Tibial nerve (tissue), 4 donors: ENCODE measurements at places on chromosomes 4 and X.

DNA sequence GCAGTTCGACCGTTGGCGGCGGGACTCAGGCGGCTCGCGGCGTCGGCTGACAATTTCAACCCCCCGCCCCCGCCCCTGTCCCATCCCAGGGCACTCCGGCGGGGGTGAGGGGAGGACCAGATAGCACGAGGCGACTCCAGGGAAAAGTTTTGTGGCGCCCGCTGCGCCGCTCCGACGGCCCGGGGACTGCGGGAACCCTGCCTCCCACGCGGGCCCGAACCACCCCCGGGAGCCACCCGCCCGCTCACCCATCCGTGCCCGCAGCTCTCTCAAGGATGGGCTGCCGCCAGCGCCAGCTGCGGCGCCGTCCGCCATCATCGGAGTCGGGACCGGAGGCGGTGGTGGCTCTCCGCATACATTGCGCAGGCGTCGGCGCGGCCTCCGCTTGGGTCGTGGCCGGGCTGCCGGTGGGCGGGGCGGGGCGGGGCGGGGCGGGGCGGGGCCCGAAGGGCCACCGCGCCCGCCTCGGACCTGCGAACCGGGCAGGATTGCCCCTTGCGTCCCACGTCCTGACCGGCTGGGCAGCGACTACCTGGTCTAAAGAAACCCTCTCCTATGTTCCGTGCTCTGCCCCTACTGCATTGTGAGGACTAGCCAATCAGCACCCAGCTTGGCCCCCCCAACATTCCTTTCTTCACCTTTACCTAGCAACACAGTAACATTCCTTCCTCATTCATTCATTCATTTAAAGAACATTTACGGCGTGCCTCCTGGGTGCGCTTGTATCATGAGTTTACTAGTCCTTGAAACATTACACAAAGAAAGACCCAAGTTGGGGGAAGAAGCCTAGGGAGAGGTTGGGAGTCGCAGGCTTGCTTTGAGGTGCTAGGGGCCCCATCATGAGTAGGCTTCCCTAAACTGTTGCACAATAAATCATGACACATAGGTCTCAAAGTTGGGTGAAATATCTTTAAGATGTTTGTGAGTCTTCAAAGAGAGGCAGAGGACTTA, at the start of gene MAP7D3:
MAP7D3 (minus strand) TSS at position 360 of the 951 bp plus-strand sequence; CDS start at position 318, 42 bp downstream.
- peak; percentile 26 for DNase-seq
- peak within 1 kb of the TSS; percentile 89 for H3K4me3 ChIP-seq
- no peaks in the 10 kb centered on the region for H3K27me3 ChIP-seq
- peaks cover 8% of the 10 kb centered on the region for H3K4me1 ChIP-seq
- no peaks in the 10 kb centered on the region for H3K36me3 ChIP-seq

DNA sequence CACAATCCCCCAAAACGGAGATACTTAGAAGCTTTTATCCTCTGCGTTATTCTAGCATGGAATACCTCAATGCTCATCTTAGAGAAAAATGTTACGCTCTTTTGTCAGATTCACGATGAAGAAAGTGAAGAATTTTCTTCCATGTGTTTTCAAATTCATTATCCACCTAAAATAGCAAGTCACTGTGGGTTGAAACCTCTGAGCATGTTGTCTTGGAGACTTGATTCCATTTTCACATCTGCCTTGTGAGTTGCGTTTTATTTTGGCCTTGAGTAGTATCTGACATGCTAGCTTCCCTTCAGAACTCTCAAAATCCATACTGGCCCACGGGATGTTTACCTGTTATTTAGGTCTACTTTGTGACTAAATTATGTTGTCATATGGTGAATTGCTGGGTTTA, 66.3 kb downstream of the C4orf46 start:
- H3K4me1 ChIP-seq, result no peaks in the 10 kb centered on the region
- H3K27ac ChIP-seq, result no peak overlapping the region
- no peak overlapping the region for H3K4me3 ChIP-seq
- no peaks in the 10 kb centered on the region for H3K27me3 ChIP-seq

GRCh38 chr4:182448281-182449151, 205.3 kb downstream of the TENM3 start:
- no peaks in the 10 kb centered on the region for H3K36me3 ChIP-seq
- peaks cover 30% of the 10 kb centered on the region for H3K4me1 ChIP-seq
- H3K27me3 ChIP-seq, result no peaks in the 10 kb centered on the region
- H3K4me3 ChIP-seq, result peak overlapping the region; percentile 44
- DNase-seq, result peak; percentile 81
- H3K27ac ChIP-seq, result peak overlapping the region; percentile 80

DNA sequence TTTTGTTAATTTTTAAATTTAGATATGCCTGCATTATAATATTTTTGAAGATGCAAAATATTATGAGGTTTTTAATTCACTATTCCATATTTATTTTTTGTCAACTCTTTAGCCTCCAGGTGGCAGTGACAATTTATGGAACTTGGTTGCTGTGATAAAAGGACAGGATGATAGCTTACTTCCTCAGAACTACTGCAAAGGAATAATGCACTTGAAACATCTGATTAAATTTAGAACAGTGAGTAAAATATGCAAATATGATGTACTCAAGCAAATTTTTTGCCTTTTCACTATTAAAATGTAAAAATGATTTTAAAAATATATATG, 45.1 kb downstream of the SPATA4 start:
- no peak for DNase-seq
- H3K27me3 ChIP-seq, result no peaks in the 10 kb centered on the region
- H3K27ac ChIP-seq, result no peak overlapping the region

DNA sequence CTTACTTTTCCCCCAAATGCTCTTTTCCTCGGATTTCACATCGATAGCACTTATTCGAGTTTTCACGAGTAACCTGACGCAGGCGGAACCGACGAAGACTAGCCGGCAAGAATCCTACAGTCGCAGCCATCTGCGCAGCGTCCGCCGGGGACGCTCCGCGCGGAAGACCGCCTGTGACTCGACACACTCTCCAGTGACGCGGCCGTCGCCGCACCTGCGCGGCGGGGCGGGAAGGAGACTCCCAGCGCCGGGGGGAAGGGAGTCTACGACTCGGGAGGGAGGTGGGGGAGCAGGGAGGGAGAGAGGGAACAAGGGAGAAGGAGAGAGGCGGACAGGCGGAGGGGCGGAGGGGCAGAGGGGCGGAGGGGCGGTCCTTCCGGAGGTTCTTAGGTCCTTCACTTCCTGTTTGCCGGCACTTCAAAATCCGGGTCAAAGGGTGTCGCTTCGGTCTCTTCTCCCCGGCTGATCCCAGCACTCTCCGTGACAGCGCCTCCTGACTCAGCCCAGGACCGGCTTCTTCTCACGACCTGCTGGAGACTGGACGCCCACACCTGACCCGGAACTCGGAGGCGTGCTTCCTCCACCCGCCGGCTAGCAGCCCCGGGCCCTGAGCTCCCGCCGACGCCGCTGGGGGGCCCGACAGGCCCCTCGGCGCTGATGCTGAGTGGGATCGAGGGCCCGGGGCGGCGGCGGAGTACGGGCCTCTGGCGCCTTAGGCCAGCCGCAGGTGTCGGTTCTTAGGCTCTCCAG, at the start of gene USP38:
USP38 (plus strand) TSS at position 415 of the 750 bp plus-strand sequence. CDS start 534 bp downstream, outside the sequence.
- H3K4me1 ChIP-seq, result peaks cover 21% of the 10 kb centered on the region
- H3K36me3 ChIP-seq, result no peaks in the 10 kb centered on the region
- peak; percentile 76 for DNase-seq
- peak within 1 kb of the TSS; percentile 92 for H3K27ac ChIP-seq
- peak within 1 kb of the TSS; percentile 80 for H3K4me3 ChIP-seq

DNA sequence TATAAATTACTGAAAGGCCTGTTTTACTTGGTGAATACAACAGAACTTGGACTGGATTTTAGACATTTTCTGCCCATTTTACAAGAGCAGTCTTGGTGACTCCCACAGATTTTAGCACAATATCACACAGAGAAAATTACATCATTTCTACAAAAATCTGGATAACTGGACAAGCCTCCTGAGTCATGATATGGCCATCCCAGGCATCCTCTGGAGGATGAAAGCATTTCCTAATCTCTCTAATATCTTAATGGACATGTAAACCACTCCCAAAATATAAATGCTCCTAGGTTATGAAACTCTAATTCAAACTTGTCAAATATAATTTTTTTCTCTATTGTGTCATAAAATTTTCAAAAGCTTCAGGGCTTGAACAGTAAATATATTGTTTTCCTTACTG, 1170.8 kb upstream of the PCDH7 start:
- no peaks in the 10 kb centered on the region for H3K27me3 ChIP-seq
- no peak overlapping the region for H3K27ac ChIP-seq
- no peak overlapping the region for H3K4me3 ChIP-seq
- no peak for DNase-seq

DNA sequence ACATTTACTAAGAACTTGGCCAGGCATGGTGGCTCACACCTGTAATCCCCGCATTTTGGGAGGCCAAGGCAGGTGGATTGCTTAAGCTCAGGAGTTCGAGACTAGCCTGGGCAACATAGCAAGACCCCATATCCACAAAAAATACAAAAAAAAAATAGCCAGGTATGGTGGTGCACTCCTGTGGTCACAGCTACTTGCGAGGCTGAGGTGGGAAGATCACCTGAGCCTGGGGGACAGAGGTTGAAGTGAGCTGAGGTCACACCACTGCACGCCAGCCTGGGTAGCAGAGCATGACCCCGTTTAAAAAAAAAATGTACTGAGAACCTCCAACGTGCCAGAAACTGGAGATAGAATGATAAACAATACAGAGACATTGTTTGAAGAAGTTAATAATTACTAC, 8.0 kb downstream of the OPRPN start:
- no peak overlapping the region for H3K4me3 ChIP-seq
- no peak overlapping the region for H3K27ac ChIP-seq
- H3K36me3 ChIP-seq, result no peaks in the 10 kb centered on the region
- no peaks in the 10 kb centered on the region for H3K4me1 ChIP-seq
- no peaks in the 10 kb centered on the region for H3K27me3 ChIP-seq
- no peak for DNase-seq

DNA sequence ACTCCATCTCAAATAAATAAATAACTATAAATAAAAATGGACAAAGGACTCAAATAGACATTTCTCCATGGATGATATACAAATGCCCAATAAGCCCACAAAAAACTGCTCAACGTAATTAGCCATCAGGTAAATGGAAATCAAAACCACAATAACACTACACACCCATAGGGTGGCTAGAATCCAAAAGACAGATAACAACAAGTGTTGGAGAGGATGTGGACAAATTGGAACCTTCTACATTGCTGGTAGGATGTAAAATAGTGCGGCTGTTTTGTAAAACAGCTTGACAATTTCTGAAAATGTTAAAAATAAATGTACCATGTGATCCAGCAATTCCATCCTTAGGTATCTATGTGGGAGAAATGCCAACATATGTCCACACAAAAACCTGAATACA, 52.1 kb downstream of the ZNF157 start:
- no peaks in the 10 kb centered on the region for H3K36me3 ChIP-seq
- DNase-seq, result no peak
- H3K27me3 ChIP-seq, result no peaks in the 10 kb centered on the region
- no peaks in the 10 kb centered on the region for H3K4me1 ChIP-seq
- H3K4me3 ChIP-seq, result no peak overlapping the region

GRCh38 chrX:7244405-7244804, 96.5 kb upstream of the PUDP start:
- H3K4me3 ChIP-seq, result no peak overlapping the region
- H3K36me3 ChIP-seq, result no peaks in the 10 kb centered on the region
- H3K4me1 ChIP-seq, result no peaks in the 10 kb centered on the region
- no peak for DNase-seq
- H3K27me3 ChIP-seq, result no peaks in the 10 kb centered on the region
